Peyer's patch (tissue), 4 donors: ENCODE measurements at places on chromosomes 1 and 21. TPM values are rescaled to one million over a fixed set of nuclear protein-coding genes. Genes with fewer than 3 reads are reported as not detected.
A peak's percentile ranks its signal among the peaks of the same experiment; 100 is the strongest.

DNA sequence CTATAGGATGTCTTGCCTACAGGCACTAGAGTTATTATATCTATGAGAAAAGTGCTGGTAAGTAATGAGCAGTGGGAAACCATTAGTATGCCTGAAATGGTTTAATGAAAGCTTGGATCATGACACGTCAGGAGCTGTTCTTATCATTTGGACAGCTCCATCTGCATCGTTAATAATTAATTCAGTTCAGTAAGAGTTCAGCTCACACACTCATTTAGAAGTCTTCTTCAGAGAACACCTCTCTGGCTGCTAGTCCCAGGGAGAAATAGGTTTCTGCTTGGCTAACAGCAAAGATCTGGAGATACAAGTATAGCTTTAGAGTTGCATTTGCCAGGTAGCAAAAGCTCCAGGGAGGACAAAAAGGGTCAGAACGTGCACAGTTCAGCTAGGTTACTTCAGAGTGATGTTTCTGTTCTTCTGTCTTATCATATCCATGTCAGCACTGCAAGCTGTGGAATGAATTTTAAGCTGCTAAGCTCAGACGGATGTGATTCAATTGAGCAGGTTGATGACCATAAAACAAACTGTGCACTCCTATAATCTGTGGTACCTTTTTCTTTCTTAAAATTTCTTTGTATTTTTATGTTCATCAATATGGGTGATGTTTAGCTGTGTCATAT is 173.6 kb downstream of the ADGRL2 start:
- H3K27me3 ChIP-seq: no peaks in the 10 kb centered on the region
- no peaks in the 10 kb centered on the region for H3K36me3 ChIP-seq
- H3K27ac ChIP-seq: no peak overlapping the region
- no peak for DNase-seq
- no peaks in the 10 kb centered on the region for H3K4me1 ChIP-seq

DNA sequence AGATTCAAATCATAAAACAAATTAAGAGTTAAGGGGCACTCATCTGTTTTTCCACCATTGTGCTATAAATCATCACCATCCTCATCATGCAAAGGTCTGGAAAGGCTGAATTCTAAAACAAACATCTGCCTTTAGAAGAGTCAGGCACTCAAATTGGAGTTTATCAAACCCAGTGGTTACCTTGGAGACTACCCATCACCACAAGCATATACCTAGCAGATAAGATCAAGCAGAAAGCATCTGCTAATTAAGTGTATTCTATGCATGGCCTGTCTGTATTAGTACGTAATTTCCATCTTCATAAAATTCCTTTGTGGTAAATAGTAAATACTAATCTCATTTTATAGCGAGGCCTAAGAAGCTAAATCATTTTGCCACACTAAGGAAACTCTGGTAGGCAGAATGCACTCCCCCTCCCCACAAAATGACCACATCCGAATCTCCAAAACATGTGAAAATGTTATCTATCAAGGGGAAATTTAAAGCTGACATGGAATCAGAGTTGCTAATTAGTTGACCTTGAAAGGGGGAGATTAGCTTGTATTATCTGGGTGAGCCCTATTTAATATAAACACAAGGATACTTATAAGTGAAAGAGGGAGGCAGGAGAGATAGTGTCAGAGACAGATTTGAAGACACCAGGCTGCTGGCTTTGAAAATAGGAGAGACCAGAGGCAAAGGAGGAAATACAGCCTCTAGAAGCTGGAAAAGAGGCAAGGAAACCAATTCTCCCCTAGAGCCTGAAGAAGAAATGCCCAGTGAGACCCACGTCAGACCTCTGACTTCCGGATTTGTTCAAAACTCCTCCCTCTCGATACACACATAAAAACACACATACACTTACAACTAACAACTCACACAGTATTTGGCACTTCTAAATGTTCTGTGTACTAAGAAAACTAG is 23.2 kb downstream of the ARID4B start:
- no peak overlapping the region for H3K4me3 ChIP-seq
- peak overlapping the region; percentile 14 for H3K27ac ChIP-seq
- H3K36me3 ChIP-seq: no peaks in the 10 kb centered on the region
- no peak for DNase-seq
- H3K4me1 ChIP-seq: peaks cover 2% of the 10 kb centered on the region

DNA sequence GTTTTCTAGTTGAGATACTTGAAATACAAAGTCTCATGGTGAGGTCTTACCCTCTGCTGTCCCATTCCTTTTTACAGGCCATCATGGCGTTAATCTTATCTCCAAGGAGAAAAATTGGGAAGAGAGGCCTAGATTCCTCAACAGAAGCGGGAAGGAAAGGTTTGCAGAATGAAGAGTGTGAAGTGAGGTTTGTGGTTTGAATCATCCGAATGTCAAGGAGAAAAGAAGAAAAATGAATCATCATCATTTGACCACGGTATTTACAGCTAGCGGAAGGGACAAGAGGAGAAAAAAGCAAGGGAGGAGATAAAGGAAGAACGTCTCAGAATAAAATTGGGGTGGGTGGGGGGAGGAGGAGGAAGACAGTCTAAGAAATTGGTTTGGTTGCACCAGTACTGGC is 935 bp upstream of the COG2 start:
- no peaks in the 10 kb centered on the region for H3K27me3 ChIP-seq
- no peak for DNase-seq
- H3K36me3 ChIP-seq: no peaks in the 10 kb centered on the region
- H3K4me1 ChIP-seq: peaks cover 3% of the 10 kb centered on the region
- peak overlapping the region; percentile 61 for H3K4me3 ChIP-seq
- no peak overlapping the region for H3K27ac ChIP-seq

The MRTO4 gene
- total RNA-seq: 13.1 TPM

The CYP4A22 gene
- total RNA-seq: 0.47 TPM

- H3K36me3 ChIP-seq: no peaks in the 10 kb centered on the region
- H3K4me1 ChIP-seq: no peaks in the 10 kb centered on the region
- DNase-seq: peak; percentile 26
Observed at GRCh38 chr1:23444104-23444533, 19.6 kb upstream of the TCEA3 start.

DNA sequence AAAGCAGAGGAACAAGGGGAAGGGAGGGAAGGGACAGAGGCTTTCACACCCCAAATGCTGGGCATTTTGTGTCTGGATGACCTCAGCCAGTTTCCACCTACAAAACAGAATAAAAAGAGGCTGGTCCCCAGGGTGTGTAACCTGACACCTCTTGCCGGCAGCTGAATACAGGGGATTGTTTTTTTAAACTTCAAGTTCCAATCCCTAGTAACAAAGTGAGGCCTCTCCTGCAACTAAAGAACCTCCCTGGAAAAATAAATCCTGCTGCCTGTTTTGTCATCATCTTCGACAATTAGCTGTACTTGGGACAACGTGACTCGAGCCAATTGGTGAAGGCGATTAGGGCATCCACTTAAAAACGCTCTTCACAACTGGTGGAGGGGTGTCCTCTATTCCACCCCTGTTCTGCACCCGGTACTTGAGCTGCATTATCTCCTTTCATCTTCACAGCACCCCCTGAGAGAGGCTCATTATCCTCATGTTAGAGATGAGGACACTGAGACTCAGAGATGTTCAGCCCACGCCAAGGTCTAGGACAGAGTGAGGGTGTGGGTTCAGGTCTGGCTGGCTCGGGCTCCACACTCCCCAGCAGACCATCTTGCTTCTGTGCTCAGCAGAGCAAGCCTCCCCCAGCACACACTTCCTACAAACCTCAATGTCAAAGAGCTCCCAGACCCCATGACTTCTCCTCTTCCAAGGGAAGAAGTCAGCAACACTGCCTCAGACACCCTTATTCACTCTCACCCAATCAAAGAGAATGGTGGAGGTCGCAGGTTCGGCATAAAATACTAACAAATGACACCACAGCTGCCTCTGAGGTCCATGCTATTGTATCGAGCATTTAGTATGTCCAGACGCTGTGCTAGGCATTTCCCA is 15.2 kb downstream of the ITPKB start:
- no peak overlapping the region for H3K4me3 ChIP-seq
- H3K27ac ChIP-seq: peak overlapping the region; percentile 40
- no peaks in the 10 kb centered on the region for H3K36me3 ChIP-seq

DNA sequence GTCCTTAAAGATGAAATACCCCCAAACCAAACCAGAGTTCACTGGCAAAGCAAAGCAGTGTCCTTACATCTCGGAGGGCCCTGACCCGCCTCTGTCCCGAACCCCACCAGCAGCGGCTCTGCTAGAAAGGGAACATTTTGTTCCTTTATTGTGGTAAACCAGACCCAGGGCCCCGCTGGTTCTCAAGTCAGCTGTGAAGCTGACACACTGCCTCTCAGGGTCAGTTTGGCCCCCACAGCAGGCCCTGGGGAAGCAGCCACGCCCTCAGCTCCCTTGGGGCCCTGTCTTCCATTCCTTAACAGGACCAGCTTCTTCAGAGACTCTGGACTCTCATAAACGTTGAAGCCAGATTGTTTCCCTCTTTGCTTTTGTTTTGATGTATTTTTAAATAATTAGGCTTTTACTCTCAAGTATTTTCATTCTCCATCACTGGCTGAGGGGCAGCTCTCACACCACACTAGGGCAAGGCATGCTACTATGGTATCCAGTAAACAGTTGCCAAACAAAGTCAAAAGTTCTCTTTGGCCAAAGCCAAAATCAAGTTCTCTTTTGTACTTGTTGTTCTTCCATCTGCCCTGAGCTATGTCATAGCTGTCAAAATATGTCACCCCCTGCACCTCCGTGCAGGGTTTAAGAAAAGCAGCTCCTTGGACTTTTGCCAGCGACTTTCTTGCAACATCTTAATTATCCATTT is 61.1 kb upstream of the ANGPTL1 start:
- peak; percentile 80 for DNase-seq
- H3K27me3 ChIP-seq: no peaks in the 10 kb centered on the region
- H3K4me1 ChIP-seq: peaks cover 3% of the 10 kb centered on the region
- no peak overlapping the region for H3K4me3 ChIP-seq

- H3K36me3 ChIP-seq: peaks cover 13% of the 10 kb centered on the region
- H3K4me1 ChIP-seq: no peaks in the 10 kb centered on the region
- no peaks in the 10 kb centered on the region for H3K27me3 ChIP-seq
- H3K4me3 ChIP-seq: no peak overlapping the region
Observed at GRCh38 chr1:244709076-244709475, 56.1 kb downstream of the DESI2 start.

DNA sequence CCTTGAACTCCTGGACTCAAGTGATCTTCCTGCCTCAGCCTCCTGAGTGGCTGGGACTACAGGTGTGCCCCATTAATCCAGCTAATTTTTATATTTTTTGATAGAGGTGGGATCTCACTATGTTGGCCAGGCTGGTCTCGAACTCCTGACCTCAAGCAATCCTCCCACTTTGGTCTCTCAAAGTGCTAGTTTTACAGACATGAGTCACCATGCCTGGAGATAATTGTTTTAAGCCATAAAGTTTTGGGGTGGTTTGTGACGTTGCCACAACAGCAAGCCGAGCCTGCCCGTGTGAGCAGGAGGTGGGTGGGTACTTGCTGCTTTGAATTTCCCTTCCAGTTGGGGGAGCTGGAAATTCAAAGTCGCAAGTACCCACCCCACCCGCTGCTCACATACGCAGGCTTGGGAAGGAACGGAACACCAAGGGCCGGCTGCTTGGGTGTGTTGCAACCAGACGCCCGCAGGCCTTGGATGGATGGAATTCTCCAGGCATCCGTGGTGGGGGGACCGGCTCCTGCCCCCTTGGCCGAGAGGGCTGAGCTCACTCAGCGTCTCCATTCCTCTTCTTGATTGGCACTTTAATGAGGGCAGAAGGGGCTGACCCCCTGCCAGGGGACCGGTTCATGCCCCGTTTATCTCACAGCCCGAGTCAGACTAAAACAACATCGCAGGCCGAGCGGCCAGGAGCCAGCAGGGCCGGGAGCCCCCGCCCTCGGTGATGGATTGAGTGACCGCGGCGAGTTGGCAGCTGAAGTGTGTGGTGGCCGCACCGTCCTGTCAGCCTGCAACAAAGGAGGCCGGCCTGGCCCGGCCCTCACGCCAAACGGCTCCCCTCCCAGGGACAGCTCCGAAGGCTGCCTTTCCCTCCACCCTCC is 78.1 kb downstream of the DHRS3 start:
- no peaks in the 10 kb centered on the region for H3K4me1 ChIP-seq
- no peak overlapping the region for H3K4me3 ChIP-seq
- peak; percentile 59 for DNase-seq
- H3K27me3 ChIP-seq: no peaks in the 10 kb centered on the region
- peak overlapping the region; percentile 36 for H3K27ac ChIP-seq

GRCh38 chr1:202264300-202264699 is 70.7 kb downstream of the LGR6 start:
- no peaks in the 10 kb centered on the region for H3K27me3 ChIP-seq
- H3K4me3 ChIP-seq: no peak overlapping the region
- no peak overlapping the region for H3K27ac ChIP-seq
- no peaks in the 10 kb centered on the region for H3K36me3 ChIP-seq
- H3K4me1 ChIP-seq: no peaks in the 10 kb centered on the region
- peak; percentile 25 for DNase-seq

DNA sequence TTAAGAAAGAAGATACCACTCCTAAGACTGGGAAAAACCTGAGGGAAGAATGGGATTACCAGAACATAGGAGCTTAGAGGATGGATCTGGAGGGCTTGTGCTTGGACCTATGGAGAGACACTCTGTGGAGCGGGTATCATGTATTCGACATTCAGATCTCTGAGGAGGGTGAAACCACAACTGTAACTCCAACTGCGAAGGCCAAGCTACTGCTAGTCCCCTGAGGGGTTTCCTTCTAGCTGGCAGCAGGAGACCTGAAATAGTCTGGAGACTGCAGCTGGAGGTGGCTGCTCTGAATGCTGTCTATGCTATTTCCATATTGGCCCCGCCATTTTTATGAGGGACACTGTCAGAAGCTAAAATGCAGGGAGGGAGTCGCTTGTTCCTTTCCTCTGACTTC is 462.3 kb downstream of the PTPRC start:
- no peaks in the 10 kb centered on the region for H3K36me3 ChIP-seq
- DNase-seq: no peak
- H3K27ac ChIP-seq: no peak overlapping the region
- H3K27me3 ChIP-seq: no peaks in the 10 kb centered on the region
- H3K4me1 ChIP-seq: no peaks in the 10 kb centered on the region
- no peak overlapping the region for H3K4me3 ChIP-seq

The LDLRAD1 gene
- total RNA-seq: not detected

The GPR52 gene
- total RNA-seq: 17.3 TPM

DNA sequence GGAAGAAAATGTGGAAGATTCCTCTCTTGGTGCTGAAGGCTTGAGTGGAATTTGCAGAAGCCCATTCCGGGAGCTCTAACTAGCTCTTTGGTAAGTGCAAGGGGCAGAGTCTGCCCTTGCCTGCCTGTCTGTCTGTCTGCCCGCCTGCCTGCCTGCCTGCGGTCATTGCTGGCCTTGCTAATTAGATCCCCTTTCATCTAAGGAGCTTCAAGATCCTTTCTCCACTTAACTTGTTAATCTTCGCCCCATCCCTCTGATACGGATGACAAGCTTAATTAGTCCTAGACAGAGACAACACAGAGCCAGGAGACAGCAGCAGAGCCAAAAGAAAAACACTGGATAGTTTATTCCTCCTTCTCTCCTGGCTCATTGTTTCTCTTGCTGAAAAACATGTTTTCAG is 80.2 kb upstream of the GADD45A start:
- H3K27me3 ChIP-seq: no peaks in the 10 kb centered on the region
- H3K4me1 ChIP-seq: no peaks in the 10 kb centered on the region
- no peaks in the 10 kb centered on the region for H3K36me3 ChIP-seq
- H3K4me3 ChIP-seq: no peak overlapping the region
- no peak overlapping the region for H3K27ac ChIP-seq
- DNase-seq: no peak

The EXTL1 gene
- total RNA-seq: not detected

The ZMYND12 gene
- 3.0 TPM for total RNA-seq

The YBX1 gene
- 247 TPM for total RNA-seq

- no peaks in the 10 kb centered on the region for H3K27me3 ChIP-seq
- no peaks in the 10 kb centered on the region for H3K36me3 ChIP-seq
- no peak overlapping the region for H3K27ac ChIP-seq
- no peaks in the 10 kb centered on the region for H3K4me1 ChIP-seq
- DNase-seq: no peak
Observed at GRCh38 chr1:167149793-167150491, 56.1 kb downstream of the STYXL2 start.
